H9 (cell line): ENCODE measurements at places on chromosomes 5 and 9. TPM values are rescaled to one million over a fixed set of nuclear protein-coding genes. Genes with fewer than 3 reads are reported as not detected.

The SLC36A2 gene
- 0.07 and 0.15 TPM in 2 replicates for total RNA-seq

The SPINK7 gene
- total RNA-seq, result not detected in 2 replicates

GRCh38 chr5:152990649-152991048, 499.8 kb upstream of the GRIA1 start:
- no peaks in the 10 kb centered on the region for H3K36me3 ChIP-seq
- H3K4me1 ChIP-seq, result no peaks in the 10 kb centered on the region
- no peak overlapping the region for H3K27ac ChIP-seq
- no peaks in the 10 kb centered on the region for H3K27me3 ChIP-seq
- no peak overlapping the region for H3K4me3 ChIP-seq
- DNase-seq, result no peak

DNA sequence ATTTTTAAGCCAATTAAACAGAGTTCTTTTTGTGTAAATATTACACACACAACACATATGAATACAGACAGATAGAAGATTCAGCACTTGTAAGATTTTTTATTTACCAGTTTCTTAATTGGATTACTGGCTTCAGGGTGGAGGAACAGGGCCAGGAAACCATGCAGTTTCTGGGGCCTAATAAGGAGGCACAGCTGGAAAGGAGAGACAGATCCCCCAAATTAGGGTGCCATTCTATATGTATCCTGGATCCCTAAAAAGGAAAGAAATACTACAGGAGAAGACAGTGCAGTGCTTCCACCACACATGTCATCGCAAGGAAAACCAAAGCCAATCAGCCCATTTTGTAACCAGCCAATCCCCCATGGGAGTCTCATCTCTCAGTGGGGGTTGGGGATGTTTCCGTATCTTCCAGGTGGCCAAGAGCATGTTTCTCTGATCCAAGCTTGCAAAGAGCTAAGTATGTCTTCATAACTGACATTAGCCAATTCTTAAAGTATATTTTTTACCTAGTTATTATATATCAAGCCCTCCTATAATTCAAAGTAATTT, 15.8 kb upstream of the ABO start:
- no peak for DNase-seq
- H3K36me3 ChIP-seq, result peaks cover 4% of the 10 kb centered on the region; the same call in 2 of the 3 replicates
- H3K27me3 ChIP-seq, result no peaks in the 10 kb centered on the region
- H3K4me3 ChIP-seq, result no peak overlapping the region
- H3K4me1 ChIP-seq, result no peaks in the 10 kb centered on the region
- no peak overlapping the region for H3K27ac ChIP-seq

- H3K27ac ChIP-seq, result no peak overlapping the region
- DNase-seq, result no peak
- H3K36me3 ChIP-seq, result no peaks in the 10 kb centered on the region
- H3K4me3 ChIP-seq, result no peak overlapping the region
- H3K4me1 ChIP-seq, result no peaks in the 10 kb centered on the region
Observed at GRCh38 chr9:123309611-123310010, 41.2 kb upstream of the STRBP start.

DNA sequence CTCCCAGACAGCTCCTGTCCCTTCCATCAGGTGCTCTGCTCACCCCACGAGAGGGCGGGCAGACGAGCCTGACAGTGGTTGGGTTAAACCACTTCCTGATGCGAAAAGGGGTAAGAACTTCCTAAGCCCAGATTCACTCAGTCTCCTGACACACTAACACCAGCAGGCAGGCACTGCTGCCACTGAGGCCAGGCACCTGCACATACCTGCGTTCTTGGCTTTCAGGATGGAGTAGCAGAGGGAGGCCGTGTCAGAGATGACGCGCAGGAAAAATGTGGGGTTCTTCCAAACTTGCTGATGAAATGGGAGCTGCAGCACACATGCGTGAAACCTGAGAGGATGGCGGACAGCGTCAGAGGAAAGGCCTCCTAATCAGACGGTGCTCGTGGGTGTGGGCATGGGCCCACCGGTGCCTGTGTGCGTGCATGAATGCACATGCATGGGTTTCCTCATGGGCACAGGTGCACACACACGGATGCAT, 29.9 kb downstream of the SLC6A18 start:
- H3K27ac ChIP-seq, result no peak overlapping the region
- H3K36me3 ChIP-seq, result no peaks in the 10 kb centered on the region
- no peaks in the 10 kb centered on the region for H3K27me3 ChIP-seq
- no peak for DNase-seq
- H3K4me1 ChIP-seq, result no peaks in the 10 kb centered on the region

The RANBP3L gene
- total RNA-seq, result not detected in 2 replicates

DNA sequence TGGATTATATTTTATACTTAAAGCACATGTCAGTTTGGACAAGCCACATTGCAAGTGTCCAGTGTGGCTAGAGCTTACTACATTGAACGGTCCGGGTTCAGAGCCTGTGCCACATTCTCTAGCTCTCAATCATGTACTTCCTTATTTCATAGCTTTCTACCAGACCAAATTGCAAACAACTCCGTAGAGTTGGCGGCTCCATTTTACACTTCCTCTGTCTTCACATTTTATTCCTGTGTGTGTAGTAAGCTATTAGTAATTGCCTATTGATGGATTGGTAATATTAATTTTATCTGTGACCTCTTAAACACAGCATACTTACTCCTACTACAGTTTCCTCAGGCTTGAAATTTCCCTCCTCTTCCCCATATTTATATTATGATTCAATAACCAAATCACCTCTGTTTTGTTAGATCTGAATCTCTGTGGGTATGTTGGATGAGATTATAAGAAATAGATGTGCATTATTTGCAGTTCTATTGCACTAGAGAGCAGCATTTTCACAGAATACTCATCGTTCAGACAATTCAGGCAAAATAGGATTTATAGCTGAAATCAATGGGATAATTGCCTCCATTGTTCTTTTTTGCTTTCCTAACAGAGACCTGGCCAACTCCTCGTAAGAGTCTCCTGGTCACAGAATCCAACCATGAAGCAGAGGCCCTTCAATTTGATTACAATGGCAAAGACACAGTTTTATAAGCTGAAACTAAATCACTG, 29.0 kb upstream of the C9orf72 start:
- H3K27ac ChIP-seq, result no peak overlapping the region
- H3K4me1 ChIP-seq, result peaks cover 3% of the 10 kb centered on the region; the same call in 1 of the 2 replicates
- no peaks in the 10 kb centered on the region for H3K27me3 ChIP-seq
- no peak overlapping the region for H3K4me3 ChIP-seq

The FREM1 gene
- 0.35 and 0.44 TPM in 2 replicates for total RNA-seq

DNA sequence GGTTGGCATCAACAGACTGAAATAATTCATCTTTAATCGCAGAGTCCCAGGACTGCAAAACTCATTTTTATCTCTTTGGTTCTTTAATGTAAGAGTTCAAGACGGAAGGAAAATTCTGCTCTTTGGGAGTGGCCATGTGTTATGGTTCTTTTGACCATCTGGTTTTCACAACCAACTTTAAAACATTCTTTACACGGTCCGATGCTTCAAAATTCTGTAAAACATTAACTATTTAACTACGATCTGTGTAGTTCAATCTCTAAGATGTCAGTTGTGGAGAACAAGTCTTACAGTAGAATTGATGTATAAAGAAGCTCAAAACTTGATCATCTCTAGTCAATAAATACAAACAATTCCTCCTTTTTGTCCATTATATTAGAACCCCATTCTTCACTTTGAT, 83.0 kb downstream of the CMYA5 start:
- H3K4me1 ChIP-seq, result no peaks in the 10 kb centered on the region
- no peak overlapping the region for H3K27ac ChIP-seq
- no peaks in the 10 kb centered on the region for H3K27me3 ChIP-seq
- peaks cover 9% of the 10 kb centered on the region for H3K36me3 ChIP-seq
- no peak for DNase-seq

DNA sequence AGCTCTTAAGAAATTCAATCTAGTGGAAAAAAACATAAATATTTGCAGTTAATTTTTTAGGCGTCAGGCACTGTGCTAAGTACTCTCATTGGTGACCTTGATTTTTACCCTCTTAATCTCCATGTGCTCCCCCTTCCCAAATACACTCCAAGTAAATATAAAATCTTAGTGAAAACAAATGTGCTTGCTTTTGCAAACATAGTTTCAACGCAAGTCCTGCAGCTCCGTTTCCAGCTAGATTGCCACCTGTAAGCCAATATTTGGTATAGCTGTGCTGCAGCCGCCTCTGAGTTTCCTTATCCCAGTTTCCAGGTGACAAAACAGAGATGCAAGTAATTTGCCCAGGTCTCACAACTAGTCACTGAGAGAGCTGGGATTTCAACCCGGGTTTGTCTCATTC, 1.9 kb upstream of the MTMR12 start:
- H3K4me1 ChIP-seq, result peaks cover 3% of the 10 kb centered on the region; the same call in 1 of the 2 replicates
- no peak overlapping the region for H3K27ac ChIP-seq
- H3K36me3 ChIP-seq, result peaks cover 11% of the 10 kb centered on the region

GRCh38 chr5:35461530-35461929, 156.1 kb upstream of the SPEF2 start:
- H3K27ac ChIP-seq, result no peak overlapping the region
- H3K27me3 ChIP-seq, result no peaks in the 10 kb centered on the region
- no peaks in the 10 kb centered on the region for H3K4me1 ChIP-seq
- DNase-seq, result no peak
- no peaks in the 10 kb centered on the region; the same call in 1 of the 2 replicates for H3K36me3 ChIP-seq
- no peak overlapping the region for H3K4me3 ChIP-seq
